Stimulated activated CD8-positive, alpha-beta memory T cell treated with anti-CD3 and anti-CD28 coated beads, Interleukin-7, amount 100 ng/mL, for 4 hours (primary cell): ENCODE measurements at places on chromosomes 11 and 22.

DNA sequence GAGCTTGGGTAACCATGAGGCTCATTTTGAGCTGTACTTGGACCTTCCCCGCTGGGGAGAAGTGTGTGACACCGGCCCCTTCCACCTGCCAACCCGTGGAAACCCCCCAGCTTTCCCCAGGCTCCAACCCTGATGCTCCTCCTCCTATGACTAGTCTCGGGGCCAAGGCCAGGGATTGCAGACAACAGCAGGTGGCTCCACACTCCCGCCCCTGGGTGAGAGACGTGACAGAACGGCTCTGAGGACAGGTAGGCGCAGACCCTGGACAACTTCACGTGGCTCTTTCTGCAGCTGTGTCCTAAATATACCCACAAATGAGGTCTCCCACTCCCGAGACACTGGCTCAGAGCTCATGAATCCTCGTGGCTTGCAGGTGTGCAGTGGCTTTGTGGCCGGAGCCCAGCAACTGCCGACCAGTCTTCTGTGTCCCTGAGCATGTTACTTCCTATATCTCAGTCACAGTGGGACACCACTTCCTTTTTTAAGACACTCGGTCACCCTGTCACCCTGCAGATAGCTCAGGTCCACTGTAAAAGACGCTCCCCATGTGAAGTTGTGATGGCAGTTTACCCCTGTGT, 55.2 kb downstream of the NECTIN1 start:
- peak; percentile 29 for DNase-seq

GRCh38 chr11:116162086-116162885, 610.5 kb downstream of the BUD13 start:
- no peak for DNase-seq

- DNase-seq = peak; percentile 69
These were observed 12.1 kb downstream of the LRFN4 start for GRCh38 chr11:66868726-66869566.

DNA sequence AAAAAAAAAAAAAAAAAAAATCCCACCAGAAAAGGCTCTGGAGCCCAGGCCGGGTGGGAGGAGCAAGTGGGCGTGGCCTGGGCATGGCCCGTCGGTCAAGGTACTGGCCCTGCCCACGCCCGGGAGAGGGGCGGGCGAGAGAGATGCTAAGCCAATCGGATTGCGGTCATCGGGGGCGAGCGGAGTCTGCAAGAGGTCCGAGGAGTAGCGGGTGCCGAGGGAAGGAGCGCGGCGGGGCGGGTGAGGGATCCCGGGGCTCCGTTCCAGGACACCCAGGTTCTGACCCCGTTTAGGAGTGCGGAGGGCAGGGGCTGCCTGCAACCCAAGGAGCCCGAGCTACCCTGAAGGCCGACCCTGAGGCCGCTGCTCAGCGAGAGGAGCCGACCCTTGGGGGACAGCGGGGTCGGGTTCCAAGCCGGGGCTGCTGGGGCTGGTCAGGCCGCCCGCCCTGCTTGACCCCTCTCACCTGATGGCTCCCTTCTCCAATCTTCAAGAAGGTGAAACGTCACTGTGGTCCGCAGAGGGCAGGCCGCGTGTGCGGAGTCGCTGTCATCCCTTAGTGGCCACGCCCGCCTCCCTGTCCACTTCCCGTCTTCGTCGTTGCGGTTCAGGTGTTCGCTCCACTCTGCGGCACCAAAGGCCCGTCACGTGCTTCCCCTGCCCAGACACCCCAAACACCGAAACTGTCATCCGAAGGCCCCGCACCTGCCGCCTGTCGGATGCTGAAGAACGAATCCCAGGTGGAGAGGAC, 11.1 kb upstream of the TAB1 start:
- DNase-seq = peak; percentile 54

GRCh38 chr11:134343646-134344045, 11.9 kb downstream of the GLB1L2 start:
- no peak for DNase-seq

- no peak for DNase-seq
These were observed 1.7 kb downstream of the CLPB start for GRCh38 chr11:72432347-72433287.

- peak; percentile 2 for DNase-seq
These were observed 929 bp downstream of the PRDM10 start for GRCh38 chr11:130001461-130002351.

DNA sequence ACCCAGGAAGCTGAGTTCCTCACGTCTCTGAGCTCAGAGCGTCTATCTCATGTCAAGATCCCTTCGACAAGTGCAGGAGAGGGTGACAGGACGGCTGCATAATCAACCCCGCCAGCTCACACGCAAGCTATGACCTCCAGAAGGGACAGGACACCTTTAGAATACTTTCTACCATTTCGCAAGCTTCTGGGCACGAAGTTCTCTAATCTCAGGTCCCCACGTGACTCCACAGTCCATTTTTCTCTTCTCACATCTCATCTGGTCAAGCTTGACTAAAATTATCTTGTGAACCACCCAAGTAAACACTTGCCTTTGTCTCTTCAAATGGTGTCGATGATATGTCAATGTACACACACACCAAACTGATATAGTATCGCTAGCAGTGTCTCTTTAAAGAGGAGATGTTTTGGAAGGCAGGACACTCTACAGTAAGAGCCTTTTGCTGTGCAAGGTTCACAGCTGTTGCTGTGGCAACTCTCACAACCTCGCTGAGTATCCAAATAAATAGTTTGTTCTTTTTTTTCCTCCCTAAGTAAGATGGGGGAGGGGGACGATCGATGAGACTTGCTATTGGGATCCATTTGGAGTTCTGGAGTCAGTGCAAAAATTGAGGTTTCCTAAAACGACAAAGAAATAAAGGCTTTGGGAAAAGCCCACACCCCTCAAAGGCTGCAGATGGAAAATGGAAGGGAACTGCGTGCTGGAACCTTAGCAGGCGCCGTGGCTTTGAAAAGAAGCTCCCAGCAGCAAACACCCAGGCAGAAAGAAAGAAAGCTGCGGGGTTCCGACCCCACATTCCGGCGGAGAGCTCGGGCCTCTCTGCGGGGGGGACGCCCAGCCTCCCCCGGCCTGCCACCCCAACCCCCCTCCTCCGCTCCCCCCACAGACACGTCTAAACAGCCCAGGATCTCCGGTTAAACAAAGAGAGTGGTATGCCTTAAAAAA, 215.4 kb upstream of the UBASH3B start:
- DNase-seq = no peak

GRCh38 chr22:45469281-45470073, 33.2 kb upstream of the FBLN1 start:
- no peak for DNase-seq

- DNase-seq = no peak
These were observed 33.2 kb upstream of the CEP126 start for GRCh38 chr11:101881586-101881985.

GRCh38 chr11:64165842-64166635, at the start of gene MACROD1:
MACROD1 (minus strand) TSS chr11:64166113; CDS start chr11:64165994, 119 bp downstream.
- peak; percentile 67 for DNase-seq

DNA sequence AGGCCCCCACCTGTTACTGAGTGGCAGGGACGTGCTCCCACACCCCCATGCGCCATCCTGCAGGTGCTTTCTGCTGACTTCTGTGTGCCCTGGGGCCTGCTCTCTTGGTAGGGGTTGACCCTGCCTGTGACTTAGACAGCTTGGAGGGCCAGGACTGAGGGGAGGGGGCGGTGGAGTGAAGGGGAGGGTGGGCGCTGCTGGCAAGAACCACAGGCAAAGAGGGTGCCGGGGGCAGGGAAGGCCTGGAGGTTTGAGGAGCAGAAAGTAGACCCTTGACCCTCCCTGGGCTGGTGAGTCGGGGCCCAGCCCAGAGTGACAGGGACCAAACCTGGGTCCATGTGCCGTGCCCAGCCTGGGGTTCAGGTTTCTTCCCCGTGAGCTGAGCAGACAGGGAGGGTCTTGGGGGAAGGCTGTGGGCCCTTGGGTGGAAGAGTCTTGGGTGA, 17.8 kb downstream of the KCNQ1 start:
- DNase-seq = no peak

DNA sequence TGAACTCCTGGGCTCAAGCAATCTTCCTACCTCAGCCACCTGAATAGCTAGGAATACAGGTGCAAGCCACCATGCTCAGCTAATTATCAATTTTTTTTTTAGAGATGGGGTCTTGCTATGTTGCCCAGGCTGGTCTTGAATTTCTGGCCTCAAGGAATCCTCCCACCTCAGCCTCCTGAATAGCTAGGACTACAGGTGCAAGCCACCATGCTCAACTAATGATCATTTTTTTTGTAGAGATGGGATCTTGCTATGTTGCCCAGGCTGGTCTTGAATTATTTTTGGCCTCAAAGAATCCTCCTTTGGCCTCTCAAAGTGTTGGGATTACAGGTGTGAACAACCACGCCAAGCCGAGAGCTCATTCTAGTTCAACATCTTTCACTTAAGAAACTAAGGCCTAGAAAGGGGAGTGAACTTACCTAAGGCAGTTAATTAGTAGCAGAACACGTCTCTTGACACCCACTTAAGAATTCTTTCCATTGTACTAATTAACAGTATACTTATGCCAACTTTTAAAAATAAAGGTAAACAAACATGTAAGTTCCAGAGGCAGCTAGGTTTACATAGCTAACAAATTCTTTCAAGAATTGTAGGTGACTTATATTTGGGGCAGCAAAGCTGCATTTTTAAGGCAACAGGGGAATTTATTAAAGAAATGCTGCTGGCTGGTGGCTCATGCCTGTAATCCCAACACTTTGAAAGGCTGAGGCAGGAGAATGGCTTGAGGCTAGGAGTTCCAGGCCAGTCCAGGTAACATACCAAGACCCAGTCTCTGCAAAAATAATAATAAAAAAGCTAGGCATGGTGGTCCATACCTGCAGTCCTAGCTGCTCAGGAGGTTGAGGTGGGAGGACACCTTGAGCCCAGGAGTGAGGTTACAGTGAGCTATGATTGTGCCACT, 9.6 kb downstream of the ZBED5 start:
- DNase-seq = no peak

DNA sequence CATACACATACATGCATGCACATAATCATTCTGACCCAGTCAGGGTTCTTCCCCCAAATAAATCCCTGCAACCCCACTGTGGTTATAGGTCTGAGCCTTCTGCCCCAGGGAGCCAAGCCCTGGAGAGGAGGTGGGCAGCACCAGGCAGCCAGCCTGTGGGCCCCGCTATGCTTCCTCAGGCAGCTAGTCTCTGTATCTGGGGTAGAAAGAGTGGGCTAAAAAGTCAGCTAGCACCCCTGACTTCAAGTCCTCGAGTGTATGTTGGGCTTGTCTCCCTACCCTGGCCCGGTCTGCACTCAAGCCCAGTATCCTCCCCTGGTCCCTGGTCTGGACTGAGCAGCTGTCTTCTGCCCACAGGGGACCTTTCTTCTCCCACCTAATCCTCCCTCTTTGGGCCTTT, 28.0 kb downstream of the KCNQ1OT1 start:
- no peak for DNase-seq

DNA sequence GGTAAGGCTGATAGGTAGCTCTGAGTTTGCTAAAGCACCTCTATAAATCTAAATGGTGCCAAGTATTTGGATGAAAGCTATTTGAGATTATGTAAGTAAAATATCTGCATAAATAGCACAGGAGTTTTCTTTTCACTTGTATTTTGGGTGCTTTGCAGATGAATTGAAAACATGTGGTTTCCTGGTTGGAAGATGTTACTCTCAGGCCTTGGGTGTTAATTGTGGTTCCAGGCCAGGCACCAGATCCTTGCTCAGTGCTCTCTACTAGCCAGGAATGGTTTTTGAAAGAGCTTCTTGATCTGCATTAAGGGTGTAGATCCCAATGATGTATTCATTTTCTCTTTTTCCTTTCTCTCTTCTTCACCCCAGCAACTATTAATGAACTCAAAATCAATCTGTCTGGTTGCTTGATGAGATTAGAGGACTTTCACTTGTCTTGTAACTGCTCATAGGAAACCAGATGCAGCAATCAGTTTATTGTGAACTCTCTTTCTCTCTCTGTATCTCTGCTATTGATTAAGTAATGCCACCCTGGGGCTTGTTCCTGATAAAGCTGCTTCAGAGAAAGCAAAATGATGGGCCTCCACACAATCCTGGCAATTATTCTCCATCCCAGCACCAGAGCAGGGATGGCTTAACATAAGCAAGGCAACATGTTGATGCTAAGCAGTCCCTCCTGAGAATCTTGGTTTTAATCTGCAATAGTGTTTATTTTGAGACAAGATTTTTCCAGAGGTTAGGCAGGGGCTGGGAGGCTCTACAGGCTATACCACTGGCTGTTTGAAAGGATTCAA, 147.0 kb upstream of the NTM start:
- DNase-seq = no peak

DNA sequence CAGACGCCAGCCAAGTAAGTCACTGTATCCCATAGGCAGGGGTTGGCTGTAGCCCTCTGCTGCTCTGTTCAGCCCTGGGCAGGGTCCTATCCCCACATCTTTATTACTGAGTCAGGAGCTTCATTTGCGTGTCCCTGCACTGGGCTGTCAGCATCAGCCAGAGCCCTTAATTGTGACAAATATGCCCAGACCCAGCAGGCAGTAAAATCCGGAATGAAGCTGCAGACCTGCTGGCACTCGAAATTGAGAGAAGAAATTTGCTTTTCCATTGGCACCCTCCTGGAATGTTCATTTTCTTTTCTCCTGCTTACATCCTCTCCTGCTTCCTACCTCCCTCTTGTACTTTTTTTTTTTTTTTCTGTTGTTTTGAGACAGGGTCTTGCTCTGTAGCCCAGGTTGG, 43.8 kb downstream of the CEP164 start:
- DNase-seq = no peak

GRCh38 chr11:3050386-3051195, 6.6 kb downstream of the CARS1 start:
- DNase-seq = no peak

DNA sequence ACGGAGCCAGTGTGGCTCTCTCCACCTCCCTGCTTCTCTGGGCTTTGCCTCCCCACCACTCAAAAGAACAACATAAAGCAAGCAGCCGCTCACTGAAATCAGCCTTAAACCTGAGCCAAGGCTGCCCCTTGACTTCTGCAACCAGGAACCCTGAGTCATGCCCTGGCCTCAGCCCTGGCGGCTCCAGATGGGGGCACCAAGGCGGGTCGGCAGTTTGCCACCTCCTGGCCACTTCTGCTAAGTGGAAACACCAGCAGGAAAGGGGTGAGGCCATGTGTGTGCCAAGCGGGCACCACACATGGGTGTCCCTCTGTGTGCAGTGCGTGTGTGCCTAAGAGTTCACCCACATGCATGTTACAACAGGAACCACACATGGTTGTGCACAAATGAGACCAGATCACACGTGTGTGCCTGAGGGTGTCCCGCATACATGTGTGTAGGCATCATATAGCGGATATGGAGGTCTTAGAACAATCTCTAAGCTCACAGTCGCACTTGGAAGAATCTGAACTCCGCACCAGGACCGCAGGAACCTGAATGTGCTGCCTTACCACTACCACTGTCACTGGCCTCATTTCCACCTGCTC, 221.2 kb downstream of the MN1 start:
- no peak for DNase-seq

DNA sequence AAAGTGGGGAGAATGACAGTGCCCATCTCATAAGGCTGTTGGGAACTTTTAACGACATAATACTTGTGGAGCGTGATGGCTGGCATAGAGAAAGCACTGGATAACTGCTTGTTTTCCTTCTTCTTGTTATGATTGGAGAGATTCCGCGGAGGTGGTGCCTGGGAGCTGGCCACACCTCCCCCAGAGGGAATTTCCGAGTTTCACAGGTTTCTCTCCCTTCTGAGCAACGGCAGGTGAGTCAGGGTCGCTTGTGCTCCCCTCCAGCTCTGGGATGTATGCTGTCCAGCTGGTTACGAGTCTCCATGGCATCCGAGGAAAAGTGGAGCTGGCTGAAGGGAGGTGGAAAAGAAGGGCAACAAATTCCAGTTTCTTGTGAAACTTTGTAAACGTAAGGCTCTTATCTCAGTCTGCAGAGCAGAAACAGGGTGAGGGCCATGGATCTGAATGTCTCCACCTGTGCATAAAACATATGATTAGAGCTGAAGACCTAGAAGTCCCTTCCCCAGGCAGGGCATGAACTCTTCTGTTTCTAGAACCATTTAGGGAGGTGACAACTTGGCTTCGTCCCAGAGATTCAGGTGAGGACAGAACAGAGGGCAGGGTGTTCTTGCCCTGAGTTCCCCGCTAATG, 10.0 kb upstream of the PLET1 start:
- no peak for DNase-seq
